ENCODE measurements at places on chromosomes 12 and 14.
A peak's percentile ranks its signal among the peaks of the same experiment; 100 is the strongest.

DNA sequence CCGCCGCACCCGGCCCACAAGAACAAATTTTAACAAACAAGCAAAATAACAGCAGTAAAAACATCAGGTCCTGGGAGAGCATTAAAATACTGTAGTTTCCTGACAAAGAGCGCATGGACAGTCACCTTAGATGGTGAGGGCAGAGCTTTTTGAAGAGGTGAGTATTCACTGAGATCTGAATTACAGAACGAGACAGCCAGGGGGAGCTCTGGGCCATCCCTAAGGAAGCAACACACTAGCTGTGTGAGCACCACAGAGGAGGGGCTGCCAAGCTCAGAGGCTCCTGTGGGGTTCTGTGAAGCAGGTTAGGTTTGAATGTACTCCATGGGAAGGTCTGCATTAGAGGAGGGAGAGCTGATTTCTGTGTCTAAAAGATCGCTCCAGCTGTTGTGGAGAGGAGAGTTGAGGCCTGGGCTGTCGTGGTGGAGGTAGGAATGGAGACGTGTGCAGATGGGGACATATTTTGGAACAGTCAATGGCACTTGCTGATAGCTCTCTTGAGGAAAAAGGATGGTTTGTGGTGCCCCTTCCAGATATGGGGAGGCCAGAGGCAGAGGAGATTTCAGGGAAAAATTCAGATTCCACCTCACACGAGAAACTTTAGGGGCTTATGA, 72.9 kb downstream of the TRAFD1 start:
- peak; percentile 41 for DNase-seq

GRCh38 chr14:74491956-74492775, 939 bp downstream of the NPC2 start:
- DNase-seq, result peak; percentile 40

- DNase-seq, result peak; percentile 4
Measured at GRCh38 chr12:31370531-31371255, 44.7 kb upstream of the SINHCAF start.

- peak; percentile 33 for DNase-seq
Measured at GRCh38 chr12:45208604-45209487, 7.0 kb upstream of the ANO6 start.

GRCh38 chr12:88604646-88605045, 24.4 kb upstream of the KITLG start:
- DNase-seq, result no peak

- peak; percentile 21 for DNase-seq
Measured at GRCh38 chr14:41925409-41925808, 318.7 kb downstream of the LRFN5 start.

DNA sequence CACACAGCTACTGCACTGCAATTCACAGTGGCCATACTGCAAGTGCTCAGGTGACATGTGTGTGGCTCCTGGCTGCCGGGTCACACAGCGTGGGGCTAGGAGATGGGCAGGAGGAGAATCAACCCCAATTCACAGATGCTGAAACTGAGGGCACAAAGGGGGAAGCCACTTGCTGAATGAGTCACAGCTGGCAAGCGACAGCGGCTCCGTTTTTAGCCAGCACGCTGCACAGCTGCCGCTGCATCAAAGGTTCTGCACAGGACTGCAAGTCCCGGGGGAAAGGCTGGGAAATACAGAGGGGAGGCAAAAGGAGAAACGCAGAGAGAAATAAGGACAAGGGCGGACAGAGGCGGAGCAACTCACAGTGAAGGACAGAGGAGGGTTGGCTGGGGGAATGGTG, 57.9 kb downstream of the KDM2B start:
- DNase-seq, result no peak

DNA sequence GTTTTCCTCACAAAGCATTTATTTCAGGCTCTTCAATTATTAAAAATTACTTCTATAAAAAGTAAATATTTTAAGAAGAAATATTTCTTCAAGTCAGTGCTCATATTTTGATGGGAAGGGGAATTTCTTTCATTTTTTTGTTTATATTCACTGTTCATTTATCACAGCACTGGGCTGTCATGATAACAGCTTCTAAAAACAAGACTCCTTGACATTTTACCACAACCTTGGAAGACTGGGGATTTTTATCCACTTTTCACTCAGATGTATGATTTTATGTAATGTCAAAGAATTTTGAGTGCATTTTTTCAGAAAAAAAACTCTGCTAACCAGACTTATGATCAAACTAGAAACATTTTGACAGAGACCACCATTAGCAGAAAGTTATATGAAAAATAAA, 149.7 kb downstream of the PHLDA1 start:
- no peak for DNase-seq

Data from NCI-H460 (cell line).